ENCODE measurements at places on chromosomes 13 and 19.

GRCh38 chr13:94205896-94206295, 273.6 kb downstream of the DCT start:
- no peak overlapping the region for H3K4me3 ChIP-seq
- H3K36me3 ChIP-seq = no peaks in the 10 kb centered on the region
- no peaks in the 10 kb centered on the region for H3K27me3 ChIP-seq
- DNase-seq = no peak
- H3K27ac ChIP-seq = no peak overlapping the region

GRCh38 chr19:17378271-17378670, 1.1 kb upstream of the PLVAP start:
- no peaks in the 10 kb centered on the region for H3K27me3 ChIP-seq
- H3K4me1 ChIP-seq = peaks cover 4% of the 10 kb centered on the region

GRCh38 chr13:42001580-42001979, 40.7 kb upstream of the VWA8 start:
- H3K4me1 ChIP-seq = no peaks in the 10 kb centered on the region
- no peak overlapping the region for H3K27ac ChIP-seq
- H3K27me3 ChIP-seq = no peaks in the 10 kb centered on the region
- no peaks in the 10 kb centered on the region for H3K36me3 ChIP-seq
- peak; percentile 3 for DNase-seq

DNA sequence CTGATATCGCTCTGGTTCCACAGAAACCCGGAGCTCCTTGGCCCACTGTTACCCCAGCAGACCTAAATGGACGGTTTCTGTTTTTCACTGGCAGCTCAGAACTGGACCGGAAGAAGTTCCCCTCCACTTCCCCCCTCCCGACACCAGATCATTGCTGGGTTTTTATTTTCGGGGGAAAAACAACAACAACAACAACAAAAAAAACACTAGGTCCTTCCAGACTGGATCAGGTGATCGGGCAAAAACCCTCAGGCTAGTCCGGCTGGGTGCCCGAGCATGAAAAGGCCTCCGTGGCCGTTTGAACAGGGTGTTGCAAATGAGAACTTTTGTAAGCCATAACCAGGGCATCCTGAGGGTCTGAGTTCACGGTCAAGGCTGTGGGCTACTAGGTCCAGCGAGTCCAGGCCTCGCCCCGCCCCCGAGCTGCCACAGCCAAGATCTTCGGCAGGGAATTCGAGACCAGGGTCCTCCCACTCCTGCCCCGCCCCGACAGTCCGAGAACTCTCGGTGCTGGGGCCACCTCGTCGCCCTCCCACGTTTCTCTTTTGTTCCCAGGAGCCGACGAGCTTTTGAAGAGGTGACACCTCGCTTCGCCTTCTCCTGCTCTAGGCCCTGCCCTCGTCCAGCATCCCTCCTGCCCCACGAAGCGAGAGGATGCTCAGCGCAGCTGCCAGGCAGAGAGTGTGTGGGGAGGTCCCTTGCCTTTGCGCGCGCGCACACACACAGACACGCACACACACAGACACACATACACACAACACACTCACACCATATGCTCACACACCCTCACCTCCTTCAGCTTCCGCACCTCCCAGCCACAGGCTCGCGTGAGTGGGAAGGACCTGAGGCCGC, 8.8 kb downstream of the ZIC2 start:
- H3K36me3 ChIP-seq = no peaks in the 10 kb centered on the region

DNA sequence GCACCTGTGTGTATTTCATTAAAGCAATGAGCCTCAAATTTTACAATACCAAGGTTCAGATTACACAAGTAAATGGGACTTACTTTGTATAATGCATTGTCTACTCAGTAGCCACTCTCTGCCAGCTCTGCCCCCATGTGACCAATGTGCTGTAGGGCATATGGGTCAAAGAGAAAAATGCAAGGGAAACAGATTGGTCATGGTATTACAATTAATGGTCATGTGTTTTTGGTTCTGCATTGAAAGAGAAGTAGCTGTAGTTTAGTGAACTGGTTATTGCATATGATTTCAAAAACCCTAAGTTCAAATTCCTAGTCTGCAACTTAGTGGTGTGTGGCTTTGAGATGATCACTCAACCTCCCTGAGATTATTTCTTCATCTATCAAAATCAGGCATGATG, 545.4 kb downstream of the SUCLA2 start:
- H3K4me1 ChIP-seq = peaks cover 4% of the 10 kb centered on the region
- H3K27me3 ChIP-seq = no peaks in the 10 kb centered on the region
- no peaks in the 10 kb centered on the region for H3K36me3 ChIP-seq
- DNase-seq = no peak
